Stimulated activated CD4-positive, alpha-beta T cell treated with anti-CD3 and anti-CD28 coated beads, Interleukin-15, amount 100 ng/mL, for 1 hour (primary cell): ENCODE measurements at places on chromosomes 2 and 18.

DNA sequence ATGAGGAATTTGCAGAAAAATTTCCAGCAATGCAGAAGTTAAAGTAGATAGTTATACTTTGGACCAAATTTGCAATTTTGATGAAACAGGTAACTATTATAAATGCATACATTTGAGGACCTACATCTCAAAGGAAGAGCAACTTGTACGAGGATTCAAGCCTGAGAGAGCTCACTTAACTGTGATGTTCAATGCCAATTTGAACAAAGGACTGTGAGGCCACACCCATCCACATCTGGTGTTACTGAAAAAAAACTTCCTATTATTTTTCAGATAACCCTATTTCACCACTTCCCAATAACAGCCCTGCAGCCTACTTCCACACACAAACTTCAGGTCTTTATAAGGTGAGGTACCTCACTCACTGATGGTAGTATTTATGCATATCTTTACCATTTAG is 203.5 kb upstream of the NABP1 start:
- DNase-seq, result no peak

DNA sequence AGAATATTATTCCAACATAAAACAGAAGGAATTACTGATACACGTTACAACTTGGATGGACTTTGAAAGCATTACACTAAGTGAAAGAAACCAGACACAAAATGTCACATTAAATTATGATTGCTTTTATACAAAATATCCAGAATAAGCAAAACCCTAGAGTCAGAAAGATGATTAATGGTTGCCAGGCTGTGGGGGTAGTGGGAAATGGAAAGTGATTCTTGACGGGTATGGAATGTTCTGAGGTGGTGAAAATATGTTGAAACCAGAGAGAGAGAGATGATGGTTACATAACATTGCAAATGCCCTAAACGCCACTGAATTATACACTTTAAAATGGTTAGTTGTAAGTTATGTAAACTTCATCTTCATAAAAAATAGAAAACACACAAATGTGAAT is 1057.2 kb upstream of the TMEFF2 start:
- DNase-seq, result no peak

DNA sequence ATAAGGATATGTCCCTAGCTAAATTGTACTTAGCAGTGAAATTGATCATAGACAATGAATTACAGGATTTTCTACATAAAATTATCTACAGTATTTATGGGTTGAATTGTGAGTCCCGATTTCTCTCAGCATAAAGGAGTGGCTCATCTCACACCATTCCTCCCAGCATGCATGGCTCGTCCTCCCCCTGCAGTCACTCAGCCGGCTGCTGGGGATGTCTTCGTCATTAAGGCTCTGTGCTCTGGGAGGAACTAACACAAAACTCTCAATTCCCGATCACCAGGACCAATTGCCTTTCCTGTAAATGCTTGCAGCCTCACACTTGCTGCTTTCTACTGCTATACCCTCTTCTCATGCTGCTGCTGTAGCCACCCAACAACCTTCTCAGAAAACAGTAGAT is 75.9 kb downstream of the TXNL1 start:
- DNase-seq, result no peak

- no peak for DNase-seq
These were observed 136.3 kb downstream of the ZNF516 start for GRCh38 chr18:76358774-76359173.
